Activated naive CD4-positive, alpha-beta T cell treated with Interleukin-2 at 50 U/mL for 16 hours (primary cell): ENCODE measurements at places on chromosomes 1 and 21.

GRCh38 chr1:69252696-69253095 lies 315.0 kb upstream of the LRRC7 start:
- DNase-seq = no peak

- no peak for DNase-seq
Observed at GRCh38 chr1:93625582-93626327, 55.9 kb downstream of the BCAR3 start.

GRCh38 chr1:145993618-145994390 lies 2.6 kb downstream of the TXNIP start:
- no peak for DNase-seq

- peak; percentile 62 for DNase-seq
Observed at GRCh38 chr21:36125512-36126207, 9.2 kb upstream of the CBR3 start.

- DNase-seq = no peak
Observed at GRCh38 chr1:116334015-116334547, 39.0 kb upstream of the ATP1A1 start.

- DNase-seq = no peak
Observed at GRCh38 chr1:92879316-92879968, 47.6 kb downstream of the RPL5 start.

DNA sequence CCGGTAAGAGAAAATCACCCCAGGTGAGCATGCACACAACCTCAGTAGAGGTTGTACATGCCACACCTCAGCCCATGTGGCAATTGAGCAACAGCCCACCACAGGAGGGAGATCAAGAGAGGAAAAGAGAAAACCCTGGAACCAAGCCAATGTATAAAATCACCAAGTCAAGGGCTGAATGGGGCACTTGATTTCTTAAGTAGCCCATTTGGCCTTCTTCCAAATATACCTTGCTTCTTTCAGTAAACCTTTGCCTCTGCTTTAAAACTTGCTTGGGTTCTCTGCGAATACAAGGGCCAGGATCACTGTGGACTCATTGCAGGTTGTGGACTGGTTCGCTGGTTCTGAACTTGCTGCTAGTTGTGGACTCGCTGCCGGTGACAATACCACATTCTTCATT lies 1814.0 kb downstream of the PLA2G4A start:
- DNase-seq = no peak

GRCh38 chr1:39154553-39155421 lies 49.7 kb upstream of the MACF1 start:
- no peak for DNase-seq

- no peak for DNase-seq
Observed at GRCh38 chr21:33198346-33199099, 31.2 kb upstream of the IFNAR2 start.

DNA sequence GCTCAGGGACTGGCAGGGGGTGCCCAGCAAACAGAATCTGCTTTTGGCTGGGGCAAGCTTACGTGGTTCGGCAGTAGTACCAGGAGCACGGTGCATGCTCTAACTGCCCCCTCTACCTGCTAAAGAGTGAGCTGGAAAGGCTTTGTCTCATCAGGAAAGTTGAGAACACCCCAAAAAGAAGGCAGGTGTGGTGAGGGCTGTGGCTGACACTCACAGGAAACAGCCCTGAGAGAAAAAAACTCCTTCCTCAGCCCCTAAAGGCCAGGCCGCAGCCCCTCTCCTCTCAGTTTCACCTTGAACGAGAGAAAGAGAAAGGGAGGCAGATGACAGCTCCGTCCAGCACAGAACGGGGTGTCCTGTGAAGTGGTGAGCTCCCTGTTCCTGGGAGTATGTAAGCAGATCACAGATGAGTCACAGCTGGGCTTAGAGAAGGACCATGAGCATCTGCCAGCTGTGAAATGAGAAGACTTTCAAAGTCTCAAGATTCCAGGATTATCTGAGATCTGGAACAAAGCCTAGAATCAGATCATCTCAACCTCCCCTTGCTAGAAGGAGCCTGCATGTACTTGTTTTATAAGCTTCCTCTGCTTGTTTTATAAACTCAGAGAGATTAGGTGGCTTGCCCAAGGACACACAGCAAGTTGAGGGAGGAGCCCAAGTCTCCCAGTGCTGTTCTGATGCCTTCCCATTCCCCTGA lies 13.4 kb downstream of the LAPTM5 start:
- peak; percentile 45 for DNase-seq

- no peak for DNase-seq
Observed at GRCh38 chr1:66542811-66543767, 9.1 kb downstream of the SGIP1 start.

DNA sequence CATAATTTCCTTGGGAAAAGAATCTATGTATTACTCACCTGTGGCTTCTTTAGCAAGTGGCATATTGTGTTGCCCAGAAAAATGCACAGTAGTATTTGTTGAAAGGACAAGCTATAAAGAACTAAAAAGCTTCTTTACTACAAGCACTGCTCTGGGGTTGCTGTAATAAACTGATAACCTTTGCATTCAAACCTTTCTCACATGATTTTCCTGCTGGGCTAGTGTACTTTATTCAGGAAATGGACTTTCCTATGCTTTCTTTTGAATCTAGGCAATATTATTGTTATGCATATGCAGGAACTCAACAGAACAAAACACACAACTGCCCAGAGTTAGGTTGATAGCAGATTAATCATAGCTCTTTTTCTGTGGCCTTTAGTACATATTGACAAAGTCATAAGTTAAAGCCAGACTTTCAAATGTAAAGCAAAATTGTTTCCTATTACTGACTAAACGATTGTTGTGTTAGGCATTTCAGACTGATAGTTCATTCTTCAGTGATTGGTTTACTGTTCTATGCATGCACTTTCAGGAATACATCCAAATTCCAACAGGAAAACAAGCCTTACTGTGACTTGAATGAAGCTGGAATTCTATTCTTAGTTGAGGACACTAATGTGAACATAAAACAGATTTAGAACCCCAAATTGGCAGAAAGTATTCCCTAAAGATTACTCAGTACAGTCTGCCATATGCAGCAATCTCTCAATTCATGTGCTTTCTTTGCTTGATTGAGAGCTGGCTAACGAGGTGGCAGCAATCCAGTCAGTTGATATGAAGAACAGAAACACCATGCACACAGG lies 564.3 kb upstream of the NEGR1 start:
- DNase-seq = no peak

- DNase-seq = no peak
Observed at GRCh38 chr1:3638027-3638426, 11.9 kb downstream of the WRAP73 start.

GRCh38 chr1:156452907-156453306 lies 47.7 kb downstream of the MEF2D start:
- DNase-seq = no peak

GRCh38 chr1:998995-999724 lies 737 bp downstream of the HES4 start:
- no peak for DNase-seq
